Hematopoietic multipotent progenitor cell treated with erythropoietin and hydrocortisone succinate and interleukin-3 and kit ligand, for 17 days (in vitro differentiated cells): ENCODE measurements at places on chromosomes 4 and X.

DNA sequence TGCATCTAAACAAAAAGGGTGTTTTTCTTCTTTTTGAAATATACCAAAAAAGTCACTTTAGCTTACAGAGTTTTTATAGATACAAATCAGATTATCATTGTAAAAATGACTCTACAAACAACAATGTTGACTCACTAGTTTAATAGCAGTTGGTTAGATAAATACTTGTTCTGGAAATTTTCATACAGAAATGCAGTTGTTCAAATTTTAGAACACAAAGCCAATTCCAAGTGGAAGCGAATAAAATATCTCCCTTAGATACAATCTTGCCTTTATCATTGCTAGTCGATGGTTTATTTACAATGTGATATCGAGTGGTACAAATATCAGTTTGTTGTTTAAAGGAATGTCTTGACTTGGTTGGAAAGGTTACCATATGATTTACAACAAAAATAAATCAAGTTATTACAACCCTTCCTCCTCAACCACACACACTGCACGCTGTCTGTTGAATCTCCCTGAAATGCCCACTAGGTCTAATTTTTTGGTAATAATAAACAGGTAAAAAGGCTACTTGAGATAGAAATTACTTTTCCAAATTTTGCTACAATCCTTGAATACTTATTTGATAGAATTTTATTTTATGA lies 114.8 kb downstream of the CDS1 start:
- DNase-seq, result no peak

DNA sequence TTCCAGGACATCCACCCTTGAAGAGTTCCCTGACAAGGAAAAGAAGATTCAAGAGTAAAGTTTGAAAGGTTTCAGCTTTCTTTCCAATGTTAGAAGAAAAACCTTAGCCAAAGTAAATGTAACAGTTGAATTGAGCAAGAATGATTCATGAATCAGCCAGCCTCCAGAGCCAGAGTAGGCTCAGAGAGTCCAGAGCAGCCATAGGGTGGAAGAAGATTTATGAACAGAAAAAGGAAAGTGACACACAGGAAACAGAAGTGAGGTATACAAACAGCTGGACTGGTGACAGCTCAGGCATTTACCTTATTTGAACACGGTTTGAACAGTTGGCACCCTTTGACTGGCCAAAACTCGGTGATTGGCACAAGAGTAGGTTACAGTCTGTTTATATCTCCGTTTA lies 63.2 kb downstream of the QDPR start:
- DNase-seq, result no peak

DNA sequence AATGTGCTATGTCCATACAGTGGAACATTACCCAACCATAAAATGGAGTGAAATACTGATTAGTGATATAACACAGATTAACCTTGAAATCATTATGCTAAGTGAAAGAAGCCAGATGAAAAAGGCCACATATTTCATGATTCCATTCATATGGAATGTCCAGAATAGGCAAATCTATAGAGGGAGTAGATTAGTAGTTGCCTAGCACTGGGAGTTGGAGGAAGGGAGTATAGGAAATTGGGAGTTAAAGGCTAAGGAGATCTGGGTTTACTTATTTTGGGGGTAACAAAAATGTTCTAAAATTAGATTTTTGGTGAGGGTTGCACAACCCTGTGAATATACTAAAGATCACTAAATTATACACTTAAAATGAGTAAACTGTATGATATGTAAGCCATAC lies 26.8 kb downstream of the ENOX2 start:
- no peak for DNase-seq

DNA sequence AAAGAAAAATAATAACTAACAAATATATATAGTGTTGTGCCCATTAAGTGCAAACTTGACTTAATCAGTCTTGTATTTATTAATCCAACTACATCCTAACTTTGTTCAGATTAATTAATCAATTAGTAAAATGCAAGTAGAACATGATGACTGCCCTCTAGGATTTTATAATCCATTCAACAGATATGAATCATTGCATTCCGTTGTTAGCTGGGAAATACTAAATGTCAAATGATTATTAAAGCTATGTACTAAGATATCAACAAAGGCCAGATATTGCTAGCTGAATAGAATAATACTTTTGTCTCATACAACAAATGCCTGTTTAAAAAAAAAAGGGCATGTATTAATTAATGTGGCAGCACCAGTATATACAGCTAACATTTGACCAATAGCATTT lies 1366.3 kb downstream of the STIM2 start:
- DNase-seq, result no peak

DNA sequence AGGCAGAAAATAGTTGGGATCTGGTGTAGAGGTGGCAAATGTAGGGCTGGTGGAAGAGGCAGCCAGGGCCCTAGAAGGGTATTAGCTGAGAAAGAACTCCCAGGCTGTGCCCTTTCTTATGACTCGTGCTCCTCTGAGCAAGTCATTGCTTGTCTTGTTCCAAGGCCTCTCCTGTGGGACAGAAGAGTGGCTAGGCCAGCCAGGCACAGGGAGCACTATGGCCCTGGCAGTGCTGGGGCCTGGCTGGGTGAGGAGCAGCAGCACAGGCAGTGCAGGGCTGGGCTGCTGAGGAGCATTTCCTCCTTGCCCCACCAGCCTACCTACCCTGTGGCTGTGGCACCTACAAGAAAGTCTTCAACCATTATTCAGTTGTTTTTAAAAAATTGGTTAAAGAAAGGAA lies 298.5 kb upstream of the NR3C2 start:
- DNase-seq, result no peak

- no peak for DNase-seq
These were observed 824 bp downstream of the SASH3 start for GRCh38 chrX:129780441-129781105.

DNA sequence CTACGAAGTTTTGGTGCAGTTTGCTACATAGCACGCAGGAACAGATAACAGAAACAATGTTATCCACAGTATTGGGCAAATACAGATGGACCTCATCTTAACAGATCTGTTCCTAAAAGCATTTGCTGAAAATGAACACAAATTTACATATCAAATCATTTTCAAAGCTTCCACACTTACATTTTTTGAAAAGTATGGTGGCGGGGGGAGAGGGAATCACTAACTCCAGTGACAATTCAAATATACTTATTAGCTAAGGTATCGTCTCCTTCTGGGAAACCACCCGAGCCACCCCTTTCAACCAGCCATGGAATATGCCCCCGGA lies 175.0 kb downstream of the NSUN7 start:
- no peak for DNase-seq

DNA sequence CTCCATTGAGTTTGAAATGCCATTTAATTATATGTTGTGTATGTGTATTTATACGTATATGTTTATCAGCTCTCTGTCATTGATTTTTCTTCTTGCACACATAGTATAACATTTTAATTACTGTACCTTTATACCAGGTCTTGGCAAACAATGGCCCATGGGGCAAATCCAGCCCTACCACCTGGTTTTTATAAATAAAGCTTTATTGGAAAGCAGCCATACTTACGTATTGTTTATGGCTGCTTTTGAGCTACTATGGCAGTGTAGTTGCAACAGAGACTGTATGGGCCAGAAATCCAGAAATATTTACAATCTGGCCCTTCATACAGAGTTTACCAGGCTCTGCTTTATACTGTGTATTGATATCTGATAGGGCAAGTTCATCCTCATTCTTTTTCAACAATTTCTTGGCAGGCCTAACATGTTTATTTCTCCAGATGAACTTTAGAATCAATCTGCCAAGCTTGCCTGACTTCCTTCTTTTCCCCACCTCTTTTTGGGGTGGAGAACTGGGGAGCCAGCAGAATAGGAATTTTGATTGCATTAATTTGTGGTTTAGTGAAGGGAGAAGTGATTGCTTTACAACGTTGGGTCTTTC lies 15.8 kb downstream of the DCUN1D4 start:
- no peak for DNase-seq

DNA sequence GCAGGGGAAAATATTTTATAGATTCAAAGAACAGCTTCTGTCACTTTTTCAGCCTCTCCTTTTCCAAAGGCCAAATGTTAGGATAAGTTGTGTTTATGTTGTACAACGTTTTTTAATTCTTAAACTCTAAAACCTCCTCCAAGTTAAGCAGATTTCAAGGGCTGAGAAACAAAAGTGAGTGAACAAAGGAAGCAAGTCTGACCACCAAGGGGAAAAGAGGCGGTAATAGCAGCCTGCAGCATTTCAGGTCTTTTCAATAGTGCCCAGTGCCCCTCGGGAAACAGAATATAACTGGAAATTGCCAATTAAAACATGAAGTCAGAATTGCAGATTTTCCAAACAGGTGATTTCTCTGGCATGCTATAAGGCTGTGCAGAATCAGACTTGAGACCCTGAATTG lies 510.0 kb upstream of the HTR2C start:
- no peak for DNase-seq

DNA sequence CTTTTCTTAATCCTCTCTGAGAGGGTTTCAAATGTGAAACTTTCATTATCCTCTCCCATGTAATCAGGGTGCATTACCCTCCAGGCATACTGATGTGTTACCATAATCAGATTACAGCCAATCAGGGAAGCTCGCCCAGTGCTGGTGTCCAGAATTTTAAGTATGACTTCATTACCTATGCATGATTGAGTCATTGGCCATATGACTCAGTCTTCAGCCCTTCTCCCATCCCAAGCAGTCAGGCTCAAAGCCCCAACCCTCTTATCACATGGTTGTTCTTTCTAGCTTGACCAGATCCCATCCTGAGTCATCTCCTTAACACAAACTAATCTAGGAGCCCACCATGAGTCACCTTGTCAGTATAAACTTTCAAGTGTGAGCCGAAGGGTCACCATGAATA lies 1668.1 kb upstream of the AGA start:
- no peak for DNase-seq
